ENCODE measurements at places on chromosomes 3 and 15.

DNA sequence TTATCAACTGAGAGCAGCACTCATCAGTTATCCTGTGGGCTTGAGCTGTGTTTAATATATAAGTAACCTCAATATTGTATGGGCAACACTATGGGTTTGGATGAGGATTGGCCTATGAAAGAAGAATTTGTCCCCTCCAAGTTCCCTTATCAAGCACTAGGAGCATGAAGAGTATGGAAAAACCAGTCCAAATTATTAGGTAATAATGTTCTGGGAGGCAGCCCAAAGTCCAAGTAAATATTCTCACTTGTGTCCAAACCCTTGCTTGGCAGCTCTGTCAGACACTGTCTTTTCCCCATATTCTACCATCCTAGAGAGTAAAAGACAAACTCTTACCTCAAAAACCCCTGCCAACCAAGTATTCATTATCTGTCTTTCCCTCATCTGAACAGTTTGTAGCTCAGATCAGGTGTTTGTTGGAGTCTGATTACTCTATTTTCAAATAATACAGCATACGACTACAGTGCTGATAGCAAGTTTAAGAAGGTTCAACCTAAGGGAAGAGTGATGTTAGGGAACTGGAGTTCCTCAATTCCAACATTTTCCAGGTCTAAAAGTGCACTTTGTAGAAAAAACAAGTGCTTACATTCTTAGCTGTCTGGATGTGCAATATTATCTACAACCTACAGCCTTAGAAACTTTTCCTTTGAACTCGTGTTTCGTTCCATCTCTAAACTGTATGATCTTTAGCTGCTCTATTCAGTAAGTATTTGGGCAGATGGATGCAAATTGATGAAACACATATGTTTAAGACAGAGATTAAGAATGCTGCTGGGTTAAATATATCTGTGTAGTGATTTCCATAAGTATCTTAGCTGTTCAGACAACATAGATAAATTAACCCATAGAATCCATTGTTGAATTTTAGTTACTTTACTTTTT is 89.7 kb upstream of the PHLDB2 start:
- DNase-seq, result no peak

- DNase-seq, result no peak
These were observed 43.5 kb downstream of the UBE2E2 start for GRCh38 chr3:23246651-23247050.

DNA sequence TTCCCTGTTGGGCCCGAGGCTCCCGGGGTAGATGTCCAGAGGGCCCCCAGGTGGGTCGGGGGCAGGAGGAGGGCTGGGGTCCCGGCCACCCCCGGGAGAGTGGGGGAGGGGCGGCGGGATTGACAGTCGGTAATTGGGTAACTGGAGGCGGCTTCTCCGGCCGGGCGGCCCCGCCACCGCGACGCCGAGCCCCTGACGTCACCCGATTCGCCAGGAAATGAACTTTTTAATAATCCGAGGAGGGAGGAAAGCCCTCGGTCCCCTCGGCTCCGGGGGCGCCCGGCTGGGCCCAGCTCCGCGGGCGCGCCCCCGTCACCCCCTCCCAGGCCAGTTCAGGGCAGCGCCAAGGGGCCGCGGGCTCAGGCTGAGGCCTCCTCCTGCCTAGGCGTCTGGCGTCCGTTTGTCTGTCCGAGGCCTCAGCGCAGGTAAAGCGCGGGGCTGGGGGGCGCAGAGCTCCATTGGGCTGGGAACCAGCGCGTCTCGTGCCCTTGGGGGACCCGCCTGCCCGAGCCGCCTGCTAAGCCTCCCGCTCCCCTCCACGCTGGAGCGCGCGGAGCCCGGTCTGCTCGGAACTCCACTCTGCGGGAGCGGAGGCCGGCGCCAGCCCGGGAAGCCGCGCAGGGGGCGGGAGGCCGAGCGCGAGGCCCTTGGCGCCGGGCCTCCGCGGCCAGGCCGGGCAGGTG is 3.9 kb downstream of the GATA2 start:
- no peak for DNase-seq

- no peak for DNase-seq
These were observed 1.7 kb downstream of the NT5DC2 start for GRCh38 chr3:52531860-52532516.

- DNase-seq, result no peak
These were observed 24.7 kb upstream of the MCTP2 start for GRCh38 chr15:94206463-94207167.

GRCh38 chr15:50813089-50813488 is 47.6 kb upstream of the SPPL2A start:
- no peak for DNase-seq

GRCh38 chr3:61571516-61572336 is 10.4 kb downstream of the PTPRG start:
- DNase-seq, result no peak

- DNase-seq, result no peak
These were observed 10.6 kb downstream of the CHCHD4 start for GRCh38 chr3:14113965-14114635.

- no peak for DNase-seq
These were observed 196.1 kb downstream of the UBE2E2 start for GRCh38 chr3:23399221-23399620.

GRCh38 chr15:30865257-30865656 is 38.5 kb upstream of the FAN1 start:
- DNase-seq, result no peak

DNA sequence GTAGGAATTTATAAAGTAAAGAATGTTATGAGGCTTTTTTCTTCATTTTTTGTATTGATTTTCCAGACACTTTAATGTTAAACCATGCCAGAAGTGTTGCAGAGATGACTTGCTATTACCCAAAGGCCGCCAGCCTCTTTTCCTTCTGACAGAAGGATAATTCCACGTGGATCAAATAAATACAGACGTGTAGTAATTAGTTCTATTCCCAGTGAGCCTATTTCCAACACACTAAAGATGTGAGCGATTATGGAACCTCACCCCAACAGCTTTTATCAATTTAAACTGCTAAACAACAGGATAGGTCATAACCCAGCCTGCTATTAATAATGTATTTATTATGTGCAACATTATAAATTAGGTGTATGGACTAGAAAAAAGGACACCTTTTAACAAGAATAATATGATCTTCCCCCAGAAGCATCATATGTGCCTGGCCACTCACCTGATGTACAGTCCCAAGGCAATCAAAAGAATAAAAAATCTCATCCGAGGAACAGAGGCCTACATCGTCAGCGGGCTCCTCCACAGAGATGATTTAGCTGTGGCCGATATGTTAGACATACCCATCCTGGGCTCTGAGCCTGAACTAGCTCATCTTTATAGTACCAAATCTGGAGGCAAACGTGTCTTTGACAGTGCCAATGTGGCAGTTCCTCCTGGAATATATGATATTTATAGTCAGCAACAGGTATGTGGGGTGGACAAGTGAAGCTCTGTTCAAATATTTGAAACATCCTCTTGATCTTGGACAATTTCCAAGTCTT is 125.9 kb upstream of the C15orf61 start:
- no peak for DNase-seq

DNA sequence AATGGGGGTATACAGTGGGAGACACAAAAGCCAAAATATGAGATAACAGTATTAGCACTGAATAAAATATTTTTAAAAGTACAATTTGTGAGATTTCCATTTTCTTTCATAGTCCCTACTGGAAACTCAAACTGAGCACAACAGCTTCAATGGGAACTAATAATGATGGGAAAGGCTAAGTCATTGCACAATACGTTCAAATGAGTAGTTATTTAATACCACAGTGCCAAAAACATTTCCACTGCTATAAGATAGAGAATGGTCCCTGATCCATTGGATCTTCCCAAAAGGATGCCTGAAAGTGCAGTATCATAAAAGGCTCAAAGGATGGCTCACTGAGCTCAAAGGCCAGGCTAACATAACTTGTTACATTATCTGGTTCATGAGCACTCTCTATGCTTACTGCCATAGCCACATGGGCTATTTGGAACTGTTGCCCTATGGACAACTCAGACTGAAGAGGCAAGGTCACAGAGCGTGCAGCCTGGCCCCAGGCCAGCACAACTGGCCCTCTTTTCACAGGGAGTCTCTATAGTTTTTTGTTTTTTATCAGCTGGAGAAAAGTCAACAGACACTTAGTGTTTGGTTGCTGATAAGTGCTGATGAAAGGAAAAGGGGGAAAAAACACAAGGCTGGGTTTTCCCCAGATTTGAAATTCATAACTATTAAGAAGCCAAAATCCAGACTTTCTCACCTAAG is 54.1 kb upstream of the PPIB start:
- no peak for DNase-seq

DNA sequence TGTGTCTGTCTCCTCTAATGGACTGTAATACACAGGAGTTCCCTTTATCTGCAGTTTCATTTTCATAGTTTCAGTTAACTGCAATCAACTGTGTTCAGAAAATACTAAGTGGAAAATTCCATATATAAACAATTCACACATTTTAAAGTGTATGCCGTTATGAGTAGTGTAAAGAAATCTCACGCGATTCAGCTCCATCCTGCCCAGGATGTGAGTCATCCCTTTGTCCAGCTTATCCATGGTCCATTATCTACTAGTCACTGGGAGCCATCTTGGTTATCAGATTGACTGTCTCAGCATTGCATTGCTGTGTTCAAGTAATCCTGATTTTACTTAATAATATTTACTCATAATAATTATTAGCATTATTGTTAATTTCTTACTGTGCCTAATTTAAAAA is 14.5 kb downstream of the ZPLD1 start:
- no peak for DNase-seq
